Stimulated activated CD4-positive, alpha-beta T cell treated with anti-CD3 and anti-CD28 coated beads, TNF-alpha, amount 100 ng/mL, for 24 hours (primary cell): ENCODE measurements at places on chromosomes 11 and 22.

DNA sequence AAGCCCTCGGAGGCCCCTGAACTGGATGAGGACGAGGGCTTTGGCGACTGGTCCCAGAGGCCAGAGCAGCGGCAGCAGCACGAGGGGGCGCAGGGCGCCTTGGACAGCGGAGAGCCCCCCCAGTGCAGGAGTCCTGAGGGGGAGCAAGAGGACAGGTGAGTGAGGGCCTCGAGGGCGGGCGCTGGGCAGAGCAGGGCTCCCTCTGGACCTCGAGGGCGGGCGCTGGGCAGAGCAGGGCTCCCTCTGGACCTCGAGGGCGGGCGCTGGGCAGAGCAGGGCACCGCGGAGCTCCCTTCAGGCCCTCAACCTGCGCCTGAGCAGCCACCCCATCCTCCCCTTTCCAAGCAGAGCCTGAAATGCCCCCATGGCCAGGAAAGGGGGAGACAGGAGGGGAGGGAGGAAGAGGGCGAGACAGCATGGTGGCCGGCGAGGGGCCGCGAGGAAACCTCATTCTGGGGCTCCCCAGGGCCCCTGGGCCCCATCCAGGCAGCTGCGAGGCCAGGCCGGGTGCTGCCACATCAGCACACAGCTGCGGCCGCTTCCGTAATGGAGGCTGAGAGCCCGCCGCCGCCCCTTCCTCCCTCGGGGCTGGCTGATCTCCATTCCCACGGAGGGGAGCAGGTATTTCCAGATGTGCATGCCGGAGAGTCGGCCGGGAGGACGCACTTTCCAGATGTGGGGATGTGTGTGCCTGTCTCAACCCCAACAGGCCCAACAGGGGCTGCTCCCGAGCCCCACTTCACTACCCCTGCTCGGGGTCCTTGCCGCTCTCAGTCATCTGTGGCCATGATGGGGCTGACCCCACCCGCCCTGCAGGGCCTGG is 10.0 kb downstream of the PRR33 start:
- no peak for DNase-seq

DNA sequence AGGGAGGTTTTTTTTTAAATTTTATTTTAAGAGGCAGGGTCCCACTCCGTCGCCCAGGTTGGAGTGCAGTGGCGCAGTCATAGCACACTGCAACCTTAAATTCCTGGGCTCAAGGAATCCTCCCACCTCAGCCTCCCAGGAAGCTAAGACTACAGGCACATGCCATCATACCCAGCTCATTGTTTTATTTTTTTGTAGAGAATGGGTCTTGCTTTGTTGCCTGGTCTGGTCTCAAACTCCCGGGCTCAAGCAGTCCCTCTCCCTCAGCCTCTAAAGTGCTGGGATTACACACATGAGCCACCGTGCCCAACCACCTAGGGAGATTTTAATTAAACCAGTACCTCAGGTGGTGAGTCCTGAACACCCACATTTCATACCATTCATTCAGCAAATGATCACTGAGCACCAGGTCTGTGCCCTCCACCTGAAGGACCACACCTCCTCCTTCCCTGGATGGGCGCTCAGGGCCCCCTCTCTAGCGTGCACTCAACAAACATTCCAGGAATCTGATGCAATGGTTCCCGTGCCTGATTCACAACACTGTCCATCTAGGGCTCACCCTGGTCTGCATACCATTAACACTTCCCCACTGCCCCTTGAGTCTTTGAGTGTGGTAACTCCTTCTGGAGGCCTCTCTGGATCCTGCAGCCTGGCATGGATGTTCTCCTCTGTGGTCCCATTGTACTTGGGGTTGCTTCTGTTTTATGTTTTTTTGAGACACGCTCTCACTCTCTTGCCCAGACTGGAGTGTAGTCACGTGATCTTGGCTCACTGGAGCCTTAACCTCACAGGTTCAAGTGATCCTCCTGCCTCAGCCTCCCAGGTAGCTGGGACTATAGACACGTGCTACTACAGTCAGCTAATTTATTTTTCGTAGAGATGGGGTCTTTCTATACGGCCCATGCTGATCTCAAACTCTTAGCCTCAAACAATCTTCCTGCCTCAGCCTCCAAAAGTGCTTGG is 9.6 kb upstream of the MYH9 start:
- no peak for DNase-seq

- DNase-seq, result no peak
These were observed 157.9 kb upstream of the CARD18 start for GRCh38 chr11:105297463-105297862.

DNA sequence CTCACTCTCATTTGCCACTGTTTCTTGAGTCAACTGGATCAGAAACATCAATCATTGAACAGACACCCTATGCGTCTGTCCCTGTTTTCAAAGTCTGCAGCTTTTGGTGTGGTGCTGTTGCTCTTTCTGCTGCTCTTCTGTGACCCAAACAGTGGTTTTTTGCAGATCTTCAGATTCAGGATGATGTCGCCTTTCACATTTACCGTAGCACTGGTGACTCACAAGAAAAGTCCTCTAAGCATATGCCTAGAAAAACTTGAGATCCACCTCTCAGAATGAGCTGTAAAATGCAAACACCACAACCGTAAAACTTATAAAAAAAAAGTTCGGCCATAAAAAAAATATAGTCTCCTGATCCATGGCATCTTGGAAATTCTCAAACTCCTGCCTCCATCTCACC is 400.4 kb downstream of the NTM start:
- no peak for DNase-seq

GRCh38 chr11:117483372-117483771 is 155.7 kb downstream of the CEP164 start:
- DNase-seq, result no peak
